ENCODE measurements at places on chromosomes 13 and 19.

DNA sequence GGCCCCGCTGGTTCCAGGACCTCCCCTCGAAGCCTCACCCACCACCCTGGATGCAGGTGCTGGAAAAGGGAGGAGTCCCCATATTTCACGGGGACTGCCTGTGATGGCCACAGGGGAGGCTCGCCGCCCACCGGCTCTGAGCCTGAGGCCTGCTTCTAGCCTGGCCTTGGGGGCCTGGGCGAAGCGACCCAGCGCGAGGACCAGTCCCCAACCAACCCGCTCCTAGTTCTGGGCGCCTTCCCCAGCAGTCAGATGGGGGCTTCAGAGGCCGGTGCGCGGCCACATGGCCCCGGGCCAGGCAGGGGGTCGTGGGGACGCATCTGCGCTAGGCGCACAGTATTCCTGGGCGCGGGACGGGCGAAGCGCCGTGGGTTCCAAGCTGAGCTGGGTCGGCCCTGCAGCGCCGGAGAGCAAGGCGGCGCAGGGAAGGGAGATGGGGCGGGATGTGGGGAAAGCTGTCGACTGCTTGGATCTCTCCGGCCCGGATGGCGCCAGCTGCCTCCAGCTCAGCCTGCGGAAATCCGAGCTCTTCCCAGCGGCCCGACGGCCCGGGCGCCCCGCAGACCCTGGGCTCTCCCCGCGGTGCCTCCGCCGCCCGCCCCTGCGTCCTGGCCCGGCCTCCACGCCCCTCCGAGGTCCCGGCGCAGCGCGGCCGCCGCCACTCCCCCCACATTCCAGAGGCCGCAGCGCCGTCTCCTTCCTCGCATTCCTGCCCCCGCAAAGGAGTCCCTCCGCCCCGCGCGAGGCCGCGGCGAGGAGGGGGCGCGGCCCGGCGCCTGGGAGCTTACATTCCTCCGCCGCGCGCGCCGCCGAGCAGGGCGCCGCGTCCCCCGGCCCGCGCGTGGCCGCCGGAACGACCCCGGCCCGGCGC is at the start of gene WTIP:
TSS of gene WTIP (plus strand) at position 788 of the 871 bp plus-strand sequence. CDS start 217 bp downstream, outside the sequence.
- DNase-seq, result no peak

GRCh38 chr13:28865149-28865744 is 45.1 kb downstream of the MTUS2 start:
- no peak for DNase-seq

DNA sequence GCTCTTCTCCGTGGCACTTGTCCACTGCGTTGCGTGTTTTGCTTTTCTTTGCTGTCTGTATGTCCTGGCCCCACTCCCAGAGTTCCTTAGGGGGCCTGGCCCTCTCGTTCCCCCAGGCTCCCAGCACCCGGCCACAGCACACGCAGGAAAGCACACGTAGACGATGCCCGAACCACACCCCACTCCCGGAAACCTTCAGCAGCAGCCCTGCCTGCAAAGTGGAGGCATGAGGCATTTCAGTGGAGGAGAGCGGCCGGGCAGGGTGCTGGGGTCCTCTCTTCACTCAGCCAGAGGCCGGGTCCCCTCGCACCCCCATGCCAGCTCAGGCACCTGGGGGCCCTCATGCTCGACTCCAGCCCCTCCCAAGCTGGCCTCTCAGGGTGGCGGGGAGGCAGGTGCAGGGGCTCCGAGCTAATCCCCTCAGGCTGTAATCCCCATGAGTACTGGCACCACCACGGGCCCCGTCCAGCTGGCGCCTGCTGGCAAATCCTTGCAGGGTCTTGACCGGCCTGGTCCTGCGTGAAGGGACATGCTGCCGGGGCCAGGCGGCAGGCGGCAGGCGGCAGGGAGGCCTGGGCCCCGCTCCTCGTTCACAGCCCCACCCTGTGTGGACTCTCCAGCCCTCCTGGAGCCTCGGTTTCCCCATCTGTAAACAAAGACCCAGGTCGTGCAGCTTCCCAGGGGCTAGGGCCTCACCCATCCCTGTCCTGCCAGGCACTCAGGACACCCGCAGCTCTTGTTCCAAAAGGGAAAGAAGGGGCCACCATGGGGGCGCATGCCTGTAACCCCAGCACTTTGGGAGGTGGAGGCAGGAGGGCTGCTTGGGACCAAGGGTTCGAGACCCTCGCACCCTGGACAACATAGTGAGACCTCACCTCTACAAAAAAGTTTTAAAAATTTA is 7.0 kb downstream of the PIP5K1C start:
- DNase-seq, result no peak

GRCh38 chr13:113088691-113089020 is 16.9 kb upstream of the F7 start:
- no peak for DNase-seq

- peak; percentile 19 for DNase-seq
Observed at GRCh38 chr13:69769608-69770007, 338.0 kb upstream of the ATXN8OS start.

- DNase-seq, result no peak
Observed at GRCh38 chr13:21672796-21673538, 2.1 kb downstream of the FGF9 start.

GRCh38 chr19:273393-273792 is 17.8 kb downstream of the PLPP2 start:
- no peak for DNase-seq

DNA sequence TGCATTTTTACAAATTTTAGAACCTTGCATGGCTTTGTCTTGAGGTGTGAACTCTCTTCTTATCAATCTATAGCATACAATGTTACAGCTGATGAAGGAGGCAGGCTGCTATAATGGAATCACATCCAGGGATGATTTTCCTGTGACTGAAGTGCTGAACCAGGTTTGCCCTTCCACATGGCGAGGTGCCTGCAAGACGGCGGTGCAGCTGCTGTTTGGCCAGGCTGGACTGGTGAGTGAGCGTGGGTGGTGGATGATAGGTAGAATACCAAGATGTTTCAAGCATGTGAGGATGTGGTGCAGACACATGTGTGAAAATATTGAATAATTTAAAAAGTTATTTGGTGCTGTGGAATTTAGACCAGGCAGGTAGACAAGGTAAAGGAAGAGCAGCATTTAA is 34.9 kb upstream of the GPI start:
- DNase-seq, result no peak

DNA sequence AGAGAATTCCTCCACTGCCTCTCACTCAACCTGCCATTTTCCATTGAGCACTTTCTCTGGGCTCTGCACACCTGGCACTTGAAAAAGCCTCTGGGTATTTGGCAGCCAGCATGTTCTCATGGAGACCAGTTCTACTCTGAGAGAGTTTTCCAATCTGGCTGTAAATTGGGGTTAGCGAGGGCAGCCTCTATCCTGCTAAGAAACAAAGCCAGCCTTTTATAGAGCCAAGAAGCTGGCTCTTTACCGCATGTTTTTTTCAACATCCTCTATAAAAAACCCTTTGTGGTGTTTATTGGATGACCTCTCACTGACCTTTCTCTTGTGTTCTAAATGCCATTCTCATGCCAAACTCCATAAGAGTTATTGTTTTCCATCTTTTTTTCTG is 52.6 kb upstream of the RCBTB2 start:
- DNase-seq, result no peak

DNA sequence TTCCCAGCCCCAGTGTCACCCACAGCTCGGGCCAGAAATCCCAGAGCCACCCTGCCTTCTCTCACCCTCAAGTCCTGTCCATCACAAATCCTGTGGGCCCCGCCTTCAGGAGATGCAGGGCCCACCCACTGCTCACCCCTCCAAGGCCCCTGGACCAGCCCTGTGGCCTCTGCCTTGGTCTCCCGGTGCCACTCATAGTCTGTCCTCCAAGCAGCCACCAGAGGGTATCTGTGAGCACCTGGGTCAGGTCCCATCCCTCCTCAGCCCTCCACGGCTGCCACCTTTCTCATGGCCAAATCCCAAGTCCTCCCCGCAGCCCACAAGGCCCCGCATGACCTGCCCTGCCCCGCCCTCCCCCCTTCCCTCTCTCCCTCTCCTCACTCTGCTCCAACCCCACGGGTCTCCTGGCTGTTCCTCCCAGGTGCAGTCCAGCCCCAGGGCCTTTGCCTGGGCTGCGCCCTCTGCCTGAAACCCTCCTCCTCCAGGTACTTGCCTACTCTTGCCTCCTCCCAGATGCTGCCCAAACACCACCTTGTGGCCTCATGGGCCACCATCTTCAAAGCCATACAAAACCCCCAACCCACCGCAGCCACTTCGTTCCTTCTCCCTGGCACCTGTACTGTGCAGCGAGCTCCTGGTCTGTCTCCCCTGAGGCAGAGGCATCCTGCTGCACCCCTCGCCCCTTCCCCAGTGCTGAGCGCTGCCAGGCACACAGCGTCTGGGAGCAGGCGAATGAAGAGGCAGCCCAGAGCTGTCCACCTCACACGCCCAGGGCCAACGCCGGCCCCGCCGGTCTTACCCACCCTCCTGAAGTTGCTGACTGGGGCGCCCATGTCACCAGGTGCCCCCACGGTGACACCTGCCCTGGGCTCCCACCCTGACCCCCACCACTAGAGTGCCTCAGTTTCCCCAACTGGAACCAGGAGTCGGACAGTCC is 13.2 kb upstream of the UQCR11 start:
- DNase-seq, result peak; percentile 26

DNA sequence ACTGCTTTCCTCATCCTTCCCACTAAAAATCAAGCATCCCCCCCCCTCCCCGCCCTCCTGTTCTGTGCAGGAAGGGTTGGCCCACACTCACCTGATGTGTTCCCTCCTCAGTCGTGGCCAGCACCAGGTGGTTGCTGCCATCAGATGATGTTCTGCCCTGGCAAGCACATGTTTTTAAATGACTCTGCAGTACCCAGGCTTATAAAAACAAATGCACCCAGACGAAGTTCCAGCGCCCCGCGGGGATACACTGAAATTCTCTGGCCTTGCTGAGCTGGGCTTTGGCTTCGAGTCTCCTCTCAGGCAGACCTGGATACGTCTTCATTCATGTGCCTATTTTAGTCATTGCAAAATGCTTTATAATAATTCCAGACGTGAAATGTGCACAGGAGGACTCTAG is 316.3 kb downstream of the DLEU7 start:
- DNase-seq, result no peak

GRCh38 chr13:24925318-24926231 is 161.6 kb downstream of the RNF17 start:
- DNase-seq, result no peak

GRCh38 chr19:6489278-6490061 is 7.9 kb upstream of the DENND1C start:
- DNase-seq, result no peak

DNA sequence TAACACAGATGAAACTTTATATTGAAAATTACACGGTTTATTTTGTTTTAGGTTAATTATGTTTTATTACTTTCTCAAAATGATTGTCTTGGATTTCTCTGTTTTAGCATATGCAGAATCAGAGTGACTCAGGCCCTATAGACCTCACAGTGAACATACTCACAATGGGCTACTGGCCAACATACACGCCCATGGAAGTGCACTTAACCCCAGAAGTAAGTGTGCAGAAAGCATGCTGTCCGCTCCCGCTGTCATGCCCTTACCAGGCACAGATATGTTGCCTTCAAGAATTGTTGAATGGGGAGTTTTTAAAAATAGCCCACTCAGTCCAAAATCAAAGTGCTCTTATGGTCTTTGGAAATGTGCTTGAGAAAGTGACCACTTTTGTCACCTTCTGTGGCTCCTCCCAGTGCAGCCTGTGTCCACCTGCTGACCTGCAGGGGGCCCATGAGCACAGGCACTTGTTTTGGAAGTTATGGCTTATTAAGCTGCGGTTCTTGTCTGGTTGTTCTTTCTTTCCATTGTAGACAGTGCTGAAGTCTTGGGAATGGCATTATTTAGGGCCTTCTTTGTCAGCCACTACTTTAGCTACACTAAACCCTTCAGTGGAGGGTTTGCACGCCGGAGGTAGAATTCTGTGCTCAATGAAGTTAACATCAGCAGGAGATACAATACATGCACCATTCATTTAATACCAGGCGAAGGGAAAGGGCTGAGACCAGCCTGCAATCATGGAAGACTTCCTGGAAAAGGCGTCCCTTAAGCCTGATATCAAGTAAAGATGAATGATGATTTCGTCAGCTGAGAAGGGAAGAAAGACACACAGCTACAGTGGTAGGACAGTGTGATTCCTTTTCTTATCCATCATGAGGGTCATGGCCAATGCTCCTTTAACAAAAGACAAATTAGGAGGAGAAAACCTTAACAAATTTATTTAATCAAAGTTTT is 36.7 kb downstream of the CUL4A start:
- no peak for DNase-seq

DNA sequence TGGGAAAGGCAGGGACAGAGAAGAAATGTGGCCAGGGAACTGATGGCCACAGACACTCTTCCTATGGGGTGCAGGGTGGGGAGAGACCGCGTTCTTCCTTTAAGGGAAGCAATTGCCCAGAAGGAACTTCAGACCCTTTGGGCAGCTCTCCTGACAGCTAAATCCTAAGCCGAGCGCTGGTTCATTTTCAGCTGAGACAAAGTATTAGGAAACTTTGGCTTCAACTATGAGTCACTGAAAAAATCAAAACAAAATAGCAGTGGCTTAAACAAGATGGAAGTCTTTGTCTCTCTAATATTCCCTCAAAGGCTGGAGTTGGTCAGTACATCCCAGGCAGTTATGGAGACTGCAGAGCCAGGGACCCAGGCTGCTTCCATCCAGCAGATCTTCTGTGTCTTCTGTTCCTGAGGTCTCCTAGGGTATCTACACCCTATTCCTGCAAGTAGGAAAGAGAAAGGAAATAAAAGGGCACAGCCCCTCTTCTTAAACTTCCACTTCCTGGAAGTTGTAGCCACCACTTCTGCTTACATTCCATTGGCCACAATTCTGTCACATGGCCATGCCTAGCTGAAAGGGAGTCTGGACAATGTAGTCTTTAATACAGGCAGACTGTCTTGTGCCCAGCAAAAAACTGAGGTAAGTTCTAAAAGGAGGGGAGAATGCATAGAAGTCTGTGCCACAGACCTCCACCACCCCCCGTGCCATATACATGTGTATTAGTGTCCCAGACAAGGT is 163.5 kb downstream of the KATNAL1 start:
- DNase-seq, result no peak

GRCh38 chr13:40228496-40228895 is 437.9 kb downstream of the FOXO1 start:
- DNase-seq, result no peak

GRCh38 chr13:95301968-95302393 is 730 bp upstream of the ABCC4 start:
- no peak for DNase-seq

DNA sequence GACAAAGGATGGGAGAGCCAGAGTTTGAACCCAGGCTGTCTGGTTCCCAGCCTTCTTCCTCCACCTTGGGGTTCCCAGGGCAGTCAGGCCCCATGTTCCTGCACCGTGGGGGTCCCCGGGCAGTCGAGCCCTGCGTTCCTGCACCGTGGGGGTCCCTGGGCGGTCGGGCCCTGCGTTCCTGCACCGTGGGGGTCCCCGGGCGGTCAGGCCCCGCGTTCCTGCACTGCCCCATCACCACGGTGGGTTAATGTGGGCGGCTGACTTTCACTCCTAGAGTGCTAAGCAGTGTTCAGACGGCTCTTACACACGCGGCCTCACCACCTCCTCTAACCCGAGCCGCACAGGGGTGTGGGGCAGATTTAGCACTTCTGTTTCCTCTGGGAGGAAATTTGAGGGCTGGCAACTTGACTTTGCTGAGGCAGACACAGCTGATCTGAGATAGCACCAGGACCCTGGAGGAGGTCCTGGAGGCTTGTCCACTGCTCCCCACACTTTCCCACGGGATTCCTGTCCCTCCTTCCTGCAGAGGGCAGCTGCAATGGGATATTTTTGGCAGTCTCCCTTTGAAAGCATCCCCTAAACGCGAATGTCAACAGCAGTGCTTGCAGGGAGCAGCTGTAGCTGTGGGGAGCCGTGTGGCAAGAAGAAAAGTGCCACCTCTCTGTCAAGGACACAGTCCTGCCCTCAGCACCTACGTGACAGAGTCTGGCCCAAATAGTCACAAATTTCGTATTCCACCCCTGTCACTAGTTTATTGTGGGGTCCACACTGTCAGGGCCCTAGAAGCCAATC is 239.4 kb downstream of the TEX29 start:
- no peak for DNase-seq
